NCI-H1417 (cell line): ENCODE measurements at places on chromosomes 5 and 9.

- DNase-seq = no peak
Observed at GRCh38 chr9:81394881-81395675, 294.3 kb downstream of the TLE1 start.

DNA sequence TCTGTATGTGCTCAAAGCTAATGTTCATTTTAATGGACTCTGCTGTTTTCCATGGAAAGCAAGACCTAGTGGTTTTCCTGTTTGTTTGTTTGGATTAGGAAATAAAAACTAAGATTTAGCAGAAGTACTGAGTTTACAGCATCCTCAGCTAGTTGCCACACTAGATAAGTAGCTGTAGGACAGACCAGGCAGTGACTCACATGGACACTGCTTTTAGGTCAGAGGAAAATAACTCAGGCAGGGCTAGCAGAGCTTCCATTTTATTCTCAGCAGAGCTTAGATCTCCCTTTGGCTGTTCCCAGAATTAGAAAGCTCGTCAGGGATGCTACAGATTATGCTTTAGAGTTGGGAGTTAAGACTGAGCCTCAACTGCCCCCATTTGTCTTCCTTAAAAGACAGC is 204.4 kb downstream of the SH3GL2 start:
- DNase-seq = no peak

DNA sequence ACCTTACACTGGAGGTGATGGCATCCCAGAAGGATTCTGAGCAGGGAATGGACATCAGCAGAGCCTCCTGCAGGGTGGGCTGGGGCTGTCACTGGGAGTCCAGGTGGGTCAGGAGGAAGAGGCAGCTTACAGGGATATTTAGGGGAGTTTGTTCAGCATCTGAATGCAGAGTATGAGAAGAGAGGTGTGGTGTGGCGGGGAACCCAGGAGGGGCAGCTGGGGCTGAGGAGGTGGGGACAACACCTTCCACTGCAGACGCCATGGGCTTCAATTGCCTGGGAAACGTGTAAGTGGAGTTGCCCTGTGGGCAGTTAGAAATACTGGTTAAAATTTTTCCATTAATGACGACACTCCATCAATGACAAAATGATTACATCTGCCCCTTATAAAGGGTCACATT is 33.5 kb downstream of the S1PR3 start:
- no peak for DNase-seq

GRCh38 chr9:90441814-90442213 is 200.8 kb downstream of the DIRAS2 start:
- peak; percentile 95 for DNase-seq

GRCh38 chr5:56479126-56479525 is 246.0 kb upstream of the ANKRD55 start:
- no peak for DNase-seq

DNA sequence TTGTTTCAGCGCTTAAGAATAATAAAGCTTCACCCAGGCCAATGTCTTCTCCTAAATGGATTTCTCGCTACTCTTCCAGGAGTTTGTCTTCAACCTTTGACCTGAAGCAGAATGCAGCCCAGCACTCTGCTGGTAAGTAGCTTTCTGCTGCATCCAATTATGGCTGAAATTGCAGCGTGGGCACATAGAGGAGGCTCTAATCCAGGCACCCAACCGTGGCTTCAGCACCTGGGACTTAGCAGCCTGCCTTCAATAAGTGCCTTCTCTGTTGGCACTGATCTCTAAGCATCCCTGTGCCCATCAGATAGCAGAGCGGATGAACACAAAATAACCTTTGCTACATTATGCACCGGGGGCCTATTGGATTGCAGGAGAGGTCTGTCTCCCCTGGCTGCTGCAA is 105.2 kb downstream of the TRIM32 start:
- peak; percentile 5 for DNase-seq

DNA sequence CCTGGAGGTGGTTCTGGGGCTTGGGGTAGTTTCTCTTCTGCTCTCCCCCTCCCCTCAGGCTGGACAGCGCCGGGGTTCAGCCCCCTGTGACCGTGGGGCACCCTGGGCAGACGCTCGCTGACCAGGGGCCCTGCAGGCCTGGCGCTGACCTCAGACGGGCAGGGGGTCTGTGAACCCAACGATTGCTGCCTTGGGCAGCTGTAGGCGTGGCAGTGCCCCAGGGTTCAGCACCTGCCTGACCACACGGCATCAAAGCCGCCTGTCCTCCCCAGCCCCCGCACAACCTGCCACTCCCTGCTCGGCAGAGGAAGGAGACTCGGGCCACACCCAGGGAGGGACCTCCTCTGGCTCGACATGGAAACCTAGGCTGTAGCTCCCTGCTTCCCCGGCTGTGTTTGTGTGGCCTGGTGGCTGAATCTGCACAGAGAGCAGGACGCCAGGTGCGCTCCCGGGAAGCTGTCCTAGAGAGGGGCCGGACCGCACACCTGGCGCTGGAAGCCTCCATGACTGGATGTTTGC is 12.2 kb downstream of the LCN12 start:
- DNase-seq = peak; percentile 72

DNA sequence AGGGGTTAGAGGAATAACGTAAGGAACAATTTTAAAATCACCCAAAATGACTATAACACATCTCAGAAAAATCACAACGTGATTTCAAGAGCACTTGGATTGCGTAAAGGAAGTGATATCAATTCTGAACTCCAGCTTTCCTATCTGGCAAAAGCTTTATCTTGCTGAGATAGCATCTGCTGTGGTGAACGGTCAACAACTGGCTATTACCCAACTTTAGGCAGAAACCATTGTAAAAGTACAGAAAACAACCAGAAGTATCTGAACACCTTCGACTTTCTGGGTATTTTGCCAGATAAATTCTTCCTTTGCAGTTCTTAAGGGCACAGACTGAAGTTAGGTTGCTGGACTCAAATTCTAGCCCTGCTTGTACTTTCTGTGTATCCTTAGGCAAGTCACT is 9.2 kb downstream of the ABLIM3 start:
- no peak for DNase-seq

GRCh38 chr5:61704289-61704688 is 372.2 kb downstream of the ZSWIM6 start:
- DNase-seq = no peak

DNA sequence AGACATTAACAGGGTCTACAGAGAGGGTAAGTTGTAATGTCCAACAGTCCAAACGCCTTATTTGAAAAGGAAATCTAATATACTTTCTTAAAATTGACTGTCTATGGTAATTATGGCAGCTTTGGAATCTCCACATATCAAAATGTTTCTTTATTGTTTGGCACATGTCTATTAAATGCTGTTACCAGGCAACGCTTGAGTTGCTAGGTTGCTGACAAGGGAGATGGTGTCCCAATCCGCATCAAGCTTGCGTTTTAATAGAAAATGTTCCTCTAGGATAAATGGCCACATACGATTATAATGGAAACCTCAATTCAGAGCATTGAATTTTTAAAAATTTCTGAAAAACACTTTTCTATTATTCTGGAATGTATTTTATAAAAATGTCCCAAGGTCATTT is 9.2 kb downstream of the ANXA1 start:
- DNase-seq = no peak

DNA sequence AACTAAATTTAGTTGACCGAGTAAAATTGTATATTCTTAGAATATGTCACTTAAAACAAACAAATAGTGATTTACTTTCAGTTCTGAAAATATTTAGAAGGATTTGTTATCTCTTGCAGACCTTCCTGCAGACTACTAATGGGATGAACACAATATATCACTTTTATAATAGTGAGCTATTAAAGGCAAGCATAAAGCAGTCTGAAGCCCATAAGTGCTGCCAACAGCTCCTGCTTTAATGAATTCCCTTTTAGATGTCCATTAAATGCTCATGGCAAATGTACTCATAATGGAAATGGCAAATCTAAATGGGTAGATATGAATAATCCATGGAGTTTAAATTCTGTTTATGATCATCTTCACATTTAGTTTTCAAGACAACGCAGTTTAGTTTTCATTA is 170.2 kb downstream of the RANBP17 start:
- DNase-seq = peak; percentile 13

- DNase-seq = no peak
Observed at GRCh38 chr5:9641806-9642355, 11.7 kb upstream of the TAS2R1 start.

- DNase-seq = no peak
Observed at GRCh38 chr9:121305269-121305994, 37.5 kb downstream of the GSN start.

- no peak for DNase-seq
Observed at GRCh38 chr5:123047706-123048105, 11.2 kb upstream of the PPIC start.

DNA sequence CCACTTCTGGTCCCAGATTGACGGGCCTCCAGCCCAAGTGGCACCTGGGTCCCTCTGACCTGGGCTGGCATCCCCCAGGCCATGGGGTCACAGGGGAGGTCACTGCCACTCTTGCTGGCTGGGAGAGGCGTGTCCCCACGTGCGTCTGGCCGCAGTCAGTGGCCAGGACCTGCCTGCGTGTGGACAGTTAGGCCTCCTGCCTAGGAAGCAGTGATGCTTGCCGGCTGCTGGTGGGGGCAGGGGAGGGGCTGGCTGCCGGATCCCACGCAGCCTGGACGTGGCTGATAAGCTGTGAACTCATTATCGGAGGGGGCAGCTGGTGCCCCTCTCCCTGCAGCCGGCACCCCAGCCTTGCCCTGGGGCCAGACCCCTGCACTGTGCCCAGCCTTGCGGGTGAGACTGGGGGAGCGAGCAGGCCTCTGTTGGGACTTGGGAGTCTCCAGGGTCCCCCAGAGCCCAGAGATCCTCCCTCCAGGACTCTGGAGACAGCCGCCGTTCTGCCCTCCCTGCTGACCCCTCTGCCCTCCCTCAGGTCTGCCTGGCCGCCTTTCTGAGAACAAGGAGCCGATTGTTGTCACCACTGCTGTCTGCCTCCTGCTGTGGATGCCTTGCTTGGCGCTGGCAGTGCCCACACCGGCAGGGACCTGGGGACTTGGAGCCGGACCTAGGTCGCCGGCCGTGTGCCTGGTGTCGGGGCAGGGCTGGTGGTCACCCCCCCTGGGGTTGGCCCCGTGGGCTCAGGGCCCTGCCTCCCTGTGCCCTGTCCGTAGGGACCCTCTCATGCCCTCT is 12.3 kb downstream of the RXRA start:
- no peak for DNase-seq

DNA sequence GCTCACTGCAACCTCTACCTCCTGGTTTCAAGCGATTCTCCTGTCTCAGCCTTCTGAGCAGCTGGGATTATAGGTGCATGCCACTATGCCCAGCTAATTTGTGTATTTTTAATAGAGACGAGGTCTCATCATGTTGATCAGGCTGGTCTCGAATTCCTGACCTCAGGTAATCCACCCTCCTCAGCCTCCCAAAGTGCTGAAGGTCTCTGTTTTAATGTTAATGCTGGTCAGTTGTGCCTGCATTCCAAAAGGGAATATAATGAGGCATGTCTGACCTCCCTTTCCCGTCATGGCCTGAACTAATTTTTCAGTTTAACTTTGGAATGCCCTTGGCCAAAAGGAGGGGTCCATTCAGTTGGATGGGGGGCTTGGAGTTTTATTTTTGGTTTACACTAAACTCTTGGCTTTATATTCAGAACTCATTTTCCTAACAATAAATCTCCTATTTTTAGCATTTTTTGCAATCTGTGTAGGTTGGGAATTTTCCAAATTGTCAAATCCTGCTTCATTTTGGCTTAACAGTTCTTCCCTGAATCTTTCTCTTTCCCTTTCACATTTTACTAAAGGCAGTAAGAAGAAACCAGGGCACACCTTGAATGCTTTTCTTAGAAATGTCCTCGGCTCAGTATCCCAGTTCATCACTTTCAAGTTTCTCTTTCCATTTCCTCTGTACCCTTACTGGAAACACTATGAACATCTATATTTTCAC is 1175.5 kb downstream of the MAT2B start:
- no peak for DNase-seq

DNA sequence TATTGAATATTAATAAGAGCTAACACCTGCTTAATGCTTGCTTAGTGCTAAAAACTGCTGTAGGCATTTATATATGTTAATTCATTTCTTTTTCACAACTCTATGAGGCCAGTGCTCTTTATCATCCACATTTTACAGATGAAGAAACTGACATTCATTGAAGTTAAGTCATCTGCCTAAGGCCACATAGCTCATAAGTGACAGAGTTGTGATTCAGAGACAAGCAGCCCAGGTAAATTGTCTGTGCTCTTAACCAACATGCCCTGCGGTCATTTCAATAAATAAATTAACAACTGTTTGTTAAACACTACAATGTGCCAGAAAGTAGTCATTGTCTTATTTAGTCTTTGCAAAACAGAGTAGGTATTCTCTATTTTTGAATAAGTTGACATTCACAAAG is 1354.4 kb upstream of the C9orf72 start:
- DNase-seq = no peak

GRCh38 chr5:2399096-2399495 is 352.4 kb downstream of the IRX2 start:
- DNase-seq = no peak

DNA sequence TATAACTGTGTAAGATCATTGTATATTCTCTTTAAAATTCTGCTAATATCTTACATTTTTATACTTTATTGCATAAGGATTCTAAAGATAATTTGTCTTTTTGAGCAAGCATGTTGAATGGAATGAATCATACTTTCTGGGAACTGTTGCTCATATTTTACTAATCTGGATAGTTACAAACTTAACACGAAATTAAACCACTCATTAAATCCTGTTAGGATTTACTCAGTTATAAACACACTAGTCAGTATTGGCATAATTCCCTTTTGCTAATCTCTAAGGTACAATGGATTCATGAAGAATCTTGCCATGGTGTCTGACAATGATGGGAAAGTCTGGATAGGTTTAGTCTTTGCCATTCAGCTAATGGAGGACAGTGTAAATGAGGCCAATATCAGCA is 338.1 kb upstream of the SMC2 start:
- no peak for DNase-seq

DNA sequence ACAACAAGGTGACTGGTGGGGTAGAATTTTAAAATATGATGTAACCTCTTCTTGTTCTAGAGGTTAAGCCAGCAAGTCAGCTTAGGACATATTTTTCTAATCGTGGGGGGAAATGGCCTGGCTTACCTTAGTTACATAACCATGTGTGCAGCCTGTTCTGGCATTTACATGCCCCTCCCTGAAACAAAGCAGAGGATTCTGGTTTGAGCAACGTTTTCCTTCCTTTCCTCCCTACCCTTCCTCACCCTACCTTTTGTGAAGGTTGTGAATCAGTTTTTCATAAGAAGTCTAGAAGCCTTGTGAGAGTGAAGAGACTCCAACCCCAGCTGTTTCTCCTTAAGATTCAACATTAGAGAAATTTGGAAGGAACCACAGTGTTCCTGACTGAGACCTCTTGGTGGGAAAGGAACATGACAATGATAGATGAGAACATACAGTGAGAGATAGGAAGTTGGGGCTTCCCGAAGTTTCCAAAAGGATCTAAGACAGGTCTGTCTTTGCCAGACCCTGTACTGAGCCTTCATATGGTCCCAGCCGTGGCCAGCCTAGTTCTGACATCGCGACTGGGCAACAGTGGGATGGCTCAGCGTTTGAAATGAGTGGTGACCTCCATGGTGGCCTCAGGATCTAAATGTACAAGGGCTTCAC is 365.2 kb downstream of the SPATA31D1 start:
- no peak for DNase-seq

GRCh38 chr5:62982348-62982747 is 403.7 kb downstream of the LRRC70 start:
- no peak for DNase-seq
